ENCODE measurements at places on chromosomes 5 and 9.

GRCh38 chr9:69322256-69322655, 2.8 kb upstream of the ENTREP1 start:
- DNase-seq: no peak

DNA sequence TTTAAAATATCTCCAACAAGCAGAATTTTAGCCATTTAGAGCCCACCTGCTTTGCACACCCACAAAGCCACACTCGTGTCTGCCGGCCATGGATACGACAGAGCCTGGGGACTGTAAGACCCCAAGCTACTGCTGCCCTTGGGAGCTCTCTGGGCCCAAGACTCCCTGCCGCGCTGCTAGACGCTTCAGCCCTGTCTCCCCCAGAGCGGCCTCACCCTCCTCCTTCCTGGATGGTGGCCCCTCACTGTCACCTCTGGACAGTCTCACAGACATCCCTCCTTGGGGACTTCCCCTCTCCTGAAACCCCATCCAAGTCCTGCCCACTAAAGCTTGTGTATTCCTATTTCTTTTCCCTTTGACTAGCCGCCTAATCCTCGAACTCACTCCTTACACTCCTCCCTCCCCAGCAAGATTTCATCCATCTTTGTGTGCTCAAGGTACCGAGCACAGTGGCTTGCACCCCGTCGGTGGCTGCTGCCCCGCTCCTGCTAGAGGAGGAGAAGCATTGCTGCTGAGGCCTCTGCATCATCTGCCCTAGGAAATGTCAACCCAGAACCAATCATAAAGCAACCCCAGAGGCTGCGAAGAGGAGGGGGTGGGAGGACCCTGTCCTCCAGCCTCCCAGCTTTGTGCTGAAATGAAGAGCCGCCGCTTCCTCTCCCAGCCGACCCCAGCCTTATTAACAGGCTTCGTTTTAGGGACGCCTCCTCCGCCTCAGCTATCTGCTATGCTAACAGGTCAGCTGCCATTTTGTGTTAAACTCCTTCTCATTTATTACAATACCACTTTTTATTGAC, 71.2 kb downstream of the CFAP77 start:
- DNase-seq: no peak

DNA sequence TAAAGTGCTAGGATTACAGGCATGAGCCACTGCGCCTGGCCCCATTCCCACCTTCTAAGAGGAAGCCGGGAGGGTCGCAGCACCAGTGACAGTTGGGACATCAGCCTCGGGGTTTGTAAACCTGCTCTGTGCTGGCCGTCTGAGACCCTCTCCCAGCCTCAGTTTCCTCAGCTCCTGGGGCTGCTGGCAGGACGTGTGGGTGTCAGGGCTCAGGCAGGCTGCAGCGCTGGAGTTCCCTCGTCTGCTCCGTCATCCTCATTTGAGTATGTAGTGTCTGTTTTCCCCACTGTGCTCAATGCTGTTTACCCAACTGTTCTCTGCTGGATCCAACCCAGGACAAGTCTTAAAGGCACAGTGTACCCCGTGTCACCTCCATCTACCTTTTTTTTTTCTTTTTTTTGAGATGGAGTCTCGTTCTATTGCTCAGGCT, 2.0 kb upstream of the NINJ1 start:
- DNase-seq: no peak

DNA sequence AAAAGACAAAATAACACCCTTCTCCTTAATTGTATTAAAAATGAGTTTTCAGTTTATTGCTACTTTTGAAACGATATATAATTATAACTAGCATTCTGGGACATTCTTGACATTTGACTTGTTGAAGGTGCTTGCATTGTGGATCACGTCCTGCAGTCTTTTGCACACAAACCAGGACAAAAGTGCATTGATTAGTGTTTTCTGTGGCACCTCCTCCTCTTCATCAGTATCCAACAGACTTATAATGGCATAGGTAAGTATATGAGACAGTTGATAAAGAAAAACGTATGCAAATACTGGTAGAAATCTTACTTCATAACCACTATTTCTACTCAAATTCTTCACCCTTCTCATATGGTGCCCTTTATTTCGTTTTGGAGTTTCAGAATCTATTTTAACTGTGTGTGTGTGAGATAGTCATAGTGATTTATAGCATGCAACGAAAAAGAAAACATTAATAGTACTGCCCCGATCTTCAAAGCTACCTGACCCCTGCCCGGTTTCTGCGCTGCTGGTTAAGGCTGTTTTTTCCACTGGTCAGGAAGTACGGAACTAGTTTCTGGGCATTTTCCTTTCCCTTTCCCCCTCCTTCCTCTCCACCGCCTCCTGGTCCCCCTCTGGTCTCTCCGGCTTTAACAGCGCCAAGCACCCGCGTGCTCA, 639 bp upstream of the RASA1 start:
- DNase-seq: no peak
